Esophagus muscularis mucosa (tissue), 4 donors: ENCODE measurements at places on chromosomes 5 and 9.

- no peaks in the 10 kb centered on the region for H3K36me3 ChIP-seq
- no peak for DNase-seq
- H3K27ac ChIP-seq: no peak overlapping the region
Observed at GRCh38 chr5:36641431-36641830, 35.0 kb downstream of the SLC1A3 start.

- no peak overlapping the region for H3K4me3 ChIP-seq
- H3K27ac ChIP-seq: no peak overlapping the region
- no peaks in the 10 kb centered on the region for H3K36me3 ChIP-seq
- H3K4me1 ChIP-seq: no peaks in the 10 kb centered on the region
Observed at GRCh38 chr5:119630752-119631440, 1.5 kb downstream of the FAM170A start.

GRCh38 chr9:68545033-68545705 is 4.5 kb upstream of the TMEM252 start:
- DNase-seq: no peak
- H3K27me3 ChIP-seq: no peaks in the 10 kb centered on the region
- H3K27ac ChIP-seq: no peak overlapping the region
- H3K4me1 ChIP-seq: peaks cover 39% of the 10 kb centered on the region

GRCh38 chr5:36423578-36424307 is 122.0 kb upstream of the RANBP3L start:
- no peak overlapping the region for H3K4me3 ChIP-seq
- no peak overlapping the region for H3K27ac ChIP-seq
- DNase-seq: no peak
- no peaks in the 10 kb centered on the region for H3K27me3 ChIP-seq
- H3K36me3 ChIP-seq: no peaks in the 10 kb centered on the region
- no peaks in the 10 kb centered on the region for H3K4me1 ChIP-seq

DNA sequence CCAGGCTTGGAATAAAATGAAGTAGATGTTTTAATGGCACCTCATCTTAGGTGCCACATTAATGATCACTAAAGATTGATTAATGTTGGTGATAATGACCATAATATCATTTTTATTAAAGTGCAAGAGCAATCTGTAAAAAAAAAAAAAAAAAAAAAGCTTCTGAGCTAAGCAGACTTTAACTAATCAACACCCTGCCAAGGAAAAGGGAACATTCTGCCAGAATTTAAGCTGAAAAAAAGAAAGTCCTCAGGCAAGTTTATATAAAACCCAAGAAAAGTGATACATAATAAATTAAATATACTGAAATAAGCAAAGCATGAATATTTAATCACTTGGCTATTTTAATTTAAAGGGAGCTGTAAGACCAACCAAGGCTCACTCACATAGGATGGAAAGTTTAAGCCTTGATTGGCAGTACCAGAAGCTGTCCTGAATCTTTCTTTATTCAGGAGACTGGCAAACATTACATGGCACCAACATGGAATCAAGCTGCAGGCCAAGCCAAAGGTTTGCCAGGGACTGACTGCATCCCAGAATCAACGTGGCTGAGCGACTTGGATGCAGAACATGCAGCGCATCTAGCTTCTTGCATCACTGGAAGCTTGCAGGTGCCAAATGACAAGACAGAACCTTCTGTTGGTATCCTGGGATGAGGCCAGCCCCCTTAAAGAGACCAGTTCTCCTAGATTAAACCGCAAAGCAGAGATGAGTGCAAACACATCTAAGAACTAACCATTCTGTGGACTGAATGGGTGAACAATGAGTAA is 413.6 kb downstream of the ENC1 start:
- no peaks in the 10 kb centered on the region for H3K27me3 ChIP-seq
- DNase-seq: no peak
- no peak overlapping the region for H3K4me3 ChIP-seq
- H3K36me3 ChIP-seq: no peaks in the 10 kb centered on the region
- H3K27ac ChIP-seq: no peak overlapping the region
- H3K4me1 ChIP-seq: peaks cover 7% of the 10 kb centered on the region
